Stimulated activated CD8-positive, alpha-beta memory T cell treated with anti-CD3 and anti-CD28 coated beads, Interleukin-4, amount 100 ng/mL, for 1 hour (primary cell): ENCODE measurements at places on chromosomes 7 and 10.

- DNase-seq: no peak
Observed at GRCh38 chr7:2211259-2211880, 21.4 kb downstream of the MAD1L1 start.

GRCh38 chr10:3887404-3887803, 102.4 kb upstream of the KLF6 start:
- DNase-seq: no peak

DNA sequence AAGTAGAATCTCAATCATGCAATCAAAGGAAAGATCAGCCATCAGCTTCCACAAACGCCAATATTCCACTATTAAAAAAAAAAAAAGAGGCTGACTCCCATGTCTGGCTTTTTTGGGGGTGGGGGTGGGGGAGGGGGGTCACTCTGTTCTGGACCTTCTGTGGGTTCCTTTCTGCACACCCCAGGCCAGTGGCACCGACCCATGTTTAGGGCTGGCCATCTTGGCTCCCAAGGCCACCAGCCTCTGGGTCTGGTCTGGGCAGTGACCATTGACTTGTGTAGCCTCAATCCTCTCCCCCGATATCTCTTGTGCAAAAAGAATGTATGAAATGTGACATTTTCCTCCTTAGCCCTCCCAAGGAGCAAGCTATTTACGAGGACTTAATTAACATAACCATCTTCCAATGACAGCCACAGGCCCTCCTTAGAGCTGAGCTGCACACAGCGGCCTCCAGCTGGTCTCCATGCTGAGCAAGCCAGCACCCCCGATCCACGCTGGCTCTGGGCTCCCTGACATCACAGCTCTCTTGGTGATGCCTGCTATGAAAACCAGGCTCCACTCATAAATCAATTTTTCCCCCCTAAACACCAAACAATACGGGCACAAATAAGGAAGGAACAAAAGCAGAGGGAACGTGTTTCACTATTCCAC, 100.1 kb downstream of the ZRANB1 start:
- DNase-seq: no peak

DNA sequence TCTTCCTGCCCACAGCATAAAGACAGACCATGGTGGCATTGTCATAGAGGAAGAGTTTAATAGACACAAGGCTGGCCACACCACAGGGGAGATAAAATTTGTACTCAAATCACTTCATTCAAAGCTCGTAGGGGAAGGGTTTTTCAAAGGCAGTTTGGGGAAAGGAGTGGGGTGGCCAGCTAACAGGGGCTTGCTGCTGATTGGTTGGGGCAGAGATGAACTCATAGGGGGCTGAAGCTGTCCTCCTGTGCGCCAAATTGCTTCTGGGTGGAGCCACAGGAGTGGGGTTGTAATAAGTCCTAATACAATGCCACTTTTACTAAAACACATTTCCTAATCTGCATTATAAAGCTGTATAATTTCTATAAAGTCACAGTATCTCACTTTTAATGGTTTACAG, 22.5 kb downstream of the PDZD8 start:
- DNase-seq: no peak

DNA sequence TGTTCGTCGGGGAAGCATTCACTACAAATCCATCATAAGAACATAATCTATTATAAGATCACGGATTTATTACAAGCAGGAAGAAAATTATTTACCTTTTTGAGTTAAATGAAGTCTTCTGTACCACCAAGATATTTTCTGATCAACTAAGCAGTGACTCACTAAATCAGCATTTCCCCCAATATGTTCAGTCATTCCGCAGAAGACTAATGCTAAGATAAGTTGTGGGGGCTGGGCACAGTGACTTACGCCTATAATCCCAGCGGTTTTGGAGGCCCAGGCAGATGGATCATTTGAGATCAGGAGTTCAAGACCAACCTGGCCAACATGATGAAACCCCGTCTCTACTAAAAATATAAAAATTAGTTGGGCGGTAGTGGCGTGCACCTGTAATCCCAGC, 144.2 kb upstream of the EGR2 start:
- no peak for DNase-seq

GRCh38 chr7:82760074-82760473, 316.5 kb upstream of the CACNA2D1 start:
- DNase-seq: no peak
